ENCODE measurements at places on chromosomes 5 and 9. TPM values are rescaled to one million over a fixed set of nuclear protein-coding genes. Genes with fewer than 3 reads are reported as not detected.

- DNase-seq = no peak
Measured at GRCh38 chr9:121645853-121646807, 5.3 kb upstream of the DAB2IP start.

PCA3 gene
- not detected for total RNA-seq

DNA sequence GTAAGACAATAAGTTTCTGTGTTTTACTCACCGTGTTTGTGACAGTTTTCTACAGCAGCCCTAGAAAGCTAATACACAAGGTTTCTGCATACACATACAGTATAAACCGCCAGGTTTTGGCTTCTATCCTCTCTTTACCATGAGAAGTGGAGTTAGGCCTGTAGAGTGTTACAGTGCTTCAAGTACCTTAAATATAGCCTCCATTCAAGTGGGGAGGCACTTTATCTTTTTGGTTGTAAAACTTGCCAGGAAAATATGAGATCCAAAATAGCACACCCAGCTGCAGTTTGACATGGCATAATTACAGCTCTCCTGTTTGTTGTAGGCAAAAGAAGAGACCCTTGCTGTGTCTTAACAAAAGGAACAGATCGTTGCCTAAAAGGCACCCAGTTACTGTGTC lies 90.3 kb upstream of the PTPN3 start:
- DNase-seq = no peak

ARHGEF39 gene
- 1.1 TPM for total RNA-seq

DNA sequence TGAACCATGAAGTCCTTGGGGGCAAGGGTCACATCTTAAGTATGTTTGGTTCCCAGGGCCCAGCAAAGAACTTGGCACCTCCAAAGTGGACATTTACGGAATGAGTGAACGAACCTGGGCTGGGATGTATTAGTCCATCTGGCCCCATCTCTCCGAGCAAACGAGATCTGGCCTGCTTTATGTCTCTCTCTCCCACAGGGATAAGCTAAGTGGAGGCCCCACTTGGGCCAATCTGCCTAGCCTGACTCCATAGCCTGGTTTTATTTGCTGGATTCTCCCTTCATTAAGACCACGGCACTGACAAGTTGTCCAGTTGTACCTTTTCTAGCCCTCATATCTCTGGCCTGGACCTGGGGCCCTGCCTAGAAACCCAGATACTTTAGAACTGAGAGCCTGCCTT lies 2.1 kb downstream of the TTLL11 start:
- no peak for DNase-seq

GRCh38 chr9:79254900-79255650 lies 316.7 kb upstream of the TLE4 start:
- DNase-seq = no peak

- no peak for DNase-seq
Measured at GRCh38 chr9:99567436-99567835, 254.2 kb upstream of the NR4A3 start.

- DNase-seq = no peak
Measured at GRCh38 chr5:83711982-83712601, 8.6 kb downstream of the HAPLN1 start.

GRM6 gene
- not detected for total RNA-seq

DNA sequence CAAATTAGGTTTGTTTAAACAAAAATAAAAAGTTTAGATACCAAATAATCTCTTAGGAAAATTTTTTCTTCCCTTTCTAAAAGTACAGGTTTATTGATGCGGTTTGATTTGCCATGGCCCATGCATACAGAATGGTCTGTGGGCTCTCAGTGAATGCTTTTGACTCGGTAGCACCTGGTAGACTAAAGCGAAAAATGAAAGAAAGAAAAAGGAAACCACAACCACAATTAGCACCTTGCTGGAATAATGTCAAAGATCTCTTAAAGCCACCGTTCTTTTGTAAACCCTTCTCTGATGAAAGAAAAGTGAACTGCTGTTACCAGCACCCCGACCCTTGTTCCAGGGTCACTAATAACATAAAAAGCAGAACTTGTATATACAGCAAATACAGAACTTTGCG lies 157.9 kb downstream of the NFIB start:
- DNase-seq = no peak

DNA sequence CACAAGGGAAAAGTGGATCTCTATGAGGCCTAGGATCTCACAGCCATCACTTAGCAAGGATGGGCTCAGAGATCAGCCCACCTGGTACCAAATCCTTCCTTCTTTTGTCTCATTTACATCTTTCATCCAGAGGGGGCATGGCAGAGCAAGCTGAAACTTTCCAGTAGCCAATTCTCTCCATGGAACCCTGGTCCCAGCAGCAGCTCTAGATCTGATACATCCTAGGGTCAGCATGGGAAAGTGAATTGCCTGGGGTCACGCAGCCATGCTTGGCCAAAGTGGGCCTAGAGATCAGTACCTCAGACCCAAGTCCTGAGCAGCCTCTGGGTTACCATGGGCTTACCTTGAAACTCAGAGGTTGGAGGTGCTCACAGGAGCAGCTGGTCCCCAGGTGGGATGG lies 170.5 kb downstream of the GABBR2 start:
- DNase-seq = no peak

- DNase-seq = no peak
Measured at GRCh38 chr9:104980039-104980654, 52.2 kb upstream of the ABCA1 start.

OTULINL gene
- total RNA-seq = 4.6 TPM

SLC27A6 gene
- 0.55 TPM for total RNA-seq

GRCh38 chr9:137391411-137391754 lies 31.6 kb downstream of the EXD3 start:
- no peak for DNase-seq

- DNase-seq = no peak
Measured at GRCh38 chr5:39717176-39717897, 292.6 kb upstream of the DAB2 start.

STPG3 gene
- total RNA-seq = not detected

GRCh38 chr9:136626740-136627642 lies 35.7 kb upstream of the EGFL7 start:
- DNase-seq = no peak

- DNase-seq = no peak
Measured at GRCh38 chr5:151225071-151225470, 1.2 kb upstream of the CCDC69 start.

DNA sequence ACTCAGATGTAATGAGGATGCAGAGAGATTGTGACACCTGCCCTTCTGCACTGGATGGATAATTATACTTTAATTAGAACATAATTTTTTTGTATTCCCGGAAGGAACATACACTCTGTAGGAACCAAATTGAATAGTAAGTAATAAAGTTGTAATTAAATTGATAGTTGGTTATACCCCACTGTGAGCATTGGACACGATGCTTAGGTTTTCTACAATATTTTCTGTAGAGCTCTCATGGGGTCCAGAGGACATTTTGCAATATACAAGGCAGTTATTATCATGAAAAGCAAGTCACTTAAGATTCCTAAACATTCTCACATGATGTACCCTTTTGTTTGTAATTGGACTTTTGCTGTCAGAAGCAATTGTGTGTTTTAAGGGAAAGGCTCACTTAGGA lies 63.4 kb downstream of the DIRAS2 start:
- no peak for DNase-seq

DNA sequence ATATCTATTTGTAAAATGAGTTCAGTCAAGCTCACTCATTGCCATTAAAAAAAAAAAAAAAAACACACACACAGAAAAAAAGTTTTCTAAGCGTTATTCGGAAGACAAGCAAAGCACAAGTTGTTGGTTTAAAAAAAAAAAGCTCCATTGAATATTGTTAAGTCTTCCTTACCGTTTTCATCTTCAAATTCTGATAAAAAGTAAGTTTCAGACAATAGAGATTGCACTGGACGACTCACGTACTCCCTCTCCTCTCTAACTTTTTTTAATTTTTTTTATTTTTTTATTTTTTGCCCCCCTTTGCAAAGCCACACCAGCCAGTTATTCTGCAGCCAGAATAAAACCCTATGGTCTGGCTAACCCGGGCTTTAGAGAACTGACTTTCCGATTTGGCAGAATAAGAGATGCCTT lies 544 bp downstream of the ADAMTS6 start:
- no peak for DNase-seq

RNF180 gene
- total RNA-seq = 16.6 TPM

GRCh38 chr5:168097876-168098653 lies 193.4 kb upstream of the WWC1 start:
- DNase-seq = no peak

GRCh38 chr5:93722588-93722987 lies 18.8 kb downstream of the POU5F2 start:
- no peak for DNase-seq

AGXT2 gene
- total RNA-seq = not detected

DNA sequence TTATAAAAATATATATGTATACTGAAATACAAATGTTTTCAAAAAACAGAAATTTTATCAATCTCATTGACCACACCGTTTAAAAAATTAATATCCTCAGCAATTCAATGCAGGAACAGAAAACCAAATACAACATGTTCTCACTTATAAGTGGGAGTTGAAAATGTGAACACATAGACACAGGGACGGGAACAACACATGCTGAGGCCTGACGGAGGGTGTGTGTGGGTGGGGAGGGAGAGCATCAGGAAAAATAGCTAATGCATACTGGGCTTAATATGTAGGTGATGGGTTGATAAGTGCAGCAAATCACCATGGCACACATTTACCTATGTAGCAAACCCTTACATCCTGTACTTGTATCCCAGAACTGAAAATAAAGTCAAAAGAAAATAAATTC lies 409.5 kb downstream of the MLLT3 start:
- DNase-seq = no peak

- DNase-seq = no peak
Measured at GRCh38 chr9:133612051-133612450, 2.9 kb upstream of the FAM163B start.

FCN1 gene
- 1.4 TPM for total RNA-seq

DNA sequence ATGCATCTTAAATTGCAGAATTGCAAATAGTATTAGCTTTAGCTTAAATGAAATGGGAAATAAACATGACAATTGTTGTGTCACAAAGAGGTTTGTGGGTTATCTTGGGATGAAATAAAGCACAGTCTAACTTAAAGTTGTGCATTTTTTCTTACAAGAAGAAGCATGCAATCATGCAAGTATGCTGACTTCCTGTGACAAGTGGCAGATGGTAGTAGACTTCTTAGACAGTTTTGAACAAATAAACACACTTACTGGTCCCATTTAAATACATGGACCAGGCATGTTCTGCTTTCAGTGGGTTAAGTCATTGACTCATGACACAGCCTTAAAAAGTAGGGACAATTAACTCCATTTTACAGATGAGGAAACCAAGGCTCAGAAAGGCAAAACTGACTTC lies 15.9 kb upstream of the C5orf63 start:
- DNase-seq = no peak

DNA sequence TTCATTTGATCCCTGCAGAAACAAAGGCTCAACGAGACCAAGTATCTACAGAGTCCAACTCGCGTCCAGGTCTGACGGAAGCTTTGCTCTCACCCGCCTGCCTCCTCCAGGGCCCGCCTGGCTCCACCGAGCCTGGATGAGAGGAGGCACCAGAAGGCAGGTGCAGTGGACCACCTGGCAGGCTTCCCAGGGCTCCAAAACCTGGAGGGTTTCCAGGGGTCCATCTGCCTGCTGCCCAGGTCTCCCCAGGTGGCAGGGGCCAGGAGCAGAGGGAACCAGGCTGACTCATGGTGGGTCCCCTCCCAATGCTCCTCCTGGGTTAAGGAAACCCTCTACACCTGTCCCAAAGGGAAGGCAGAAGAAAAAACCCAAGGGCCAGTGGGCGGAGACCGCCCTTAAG lies 59.5 kb downstream of the VAV2 start:
- DNase-seq = no peak

- no peak for DNase-seq
Measured at GRCh38 chr5:114419067-114419388, 57.2 kb downstream of the KCNN2 start.

DNA sequence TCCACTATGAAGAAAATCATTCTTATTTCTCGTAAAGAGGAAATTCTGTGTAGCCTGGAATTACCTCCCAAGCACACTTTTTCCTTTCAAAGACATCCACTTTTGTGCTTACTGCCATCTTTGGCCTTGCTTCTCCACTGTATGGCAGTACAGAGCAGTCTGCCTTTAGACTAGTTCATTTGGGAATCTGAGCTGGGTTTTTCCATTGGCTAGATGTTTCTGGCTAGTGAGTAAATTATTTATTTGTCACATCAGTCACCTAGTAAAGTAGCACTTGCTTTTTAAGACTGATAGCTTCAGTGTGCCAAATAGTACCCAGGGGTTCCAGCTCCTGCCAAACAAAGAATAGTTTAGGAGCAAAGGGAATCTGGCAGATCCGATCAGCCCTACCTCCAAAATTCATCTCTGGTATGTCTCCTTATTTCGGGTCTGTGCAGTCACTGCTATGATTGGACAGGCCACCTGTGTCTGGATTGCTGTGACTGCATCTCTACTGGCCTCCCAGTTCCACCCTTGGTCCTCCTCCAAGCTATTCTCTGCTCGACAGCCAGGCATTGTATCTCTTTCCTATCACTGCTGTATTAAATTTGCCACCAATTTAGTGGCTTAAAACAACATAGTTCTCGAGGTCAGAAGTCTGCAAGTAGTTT lies 97.6 kb downstream of the NUDT12 start:
- no peak for DNase-seq

DNA sequence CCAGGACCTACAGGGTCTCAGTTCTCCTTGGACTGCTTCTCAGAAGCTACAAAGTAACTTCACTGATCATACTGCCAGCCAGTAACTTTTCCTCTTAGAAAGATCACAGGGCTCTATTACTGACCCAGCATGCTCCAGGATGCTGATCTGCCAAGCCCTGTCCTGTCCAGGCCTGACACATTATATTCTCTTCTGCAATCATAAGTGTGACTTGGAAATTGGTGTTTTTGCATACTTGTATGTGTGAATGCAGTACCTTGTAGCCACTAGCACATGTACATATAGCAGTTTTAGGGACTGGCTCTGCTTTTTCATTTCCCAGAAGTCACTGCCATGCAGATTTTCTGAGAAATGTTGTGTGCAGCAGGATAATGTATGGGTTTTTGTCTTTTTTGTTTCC lies 40.1 kb upstream of the CCNH start:
- no peak for DNase-seq

GRCh38 chr5:76941442-76941841 lies 11.4 kb upstream of the CRHBP start:
- DNase-seq = no peak

DNA sequence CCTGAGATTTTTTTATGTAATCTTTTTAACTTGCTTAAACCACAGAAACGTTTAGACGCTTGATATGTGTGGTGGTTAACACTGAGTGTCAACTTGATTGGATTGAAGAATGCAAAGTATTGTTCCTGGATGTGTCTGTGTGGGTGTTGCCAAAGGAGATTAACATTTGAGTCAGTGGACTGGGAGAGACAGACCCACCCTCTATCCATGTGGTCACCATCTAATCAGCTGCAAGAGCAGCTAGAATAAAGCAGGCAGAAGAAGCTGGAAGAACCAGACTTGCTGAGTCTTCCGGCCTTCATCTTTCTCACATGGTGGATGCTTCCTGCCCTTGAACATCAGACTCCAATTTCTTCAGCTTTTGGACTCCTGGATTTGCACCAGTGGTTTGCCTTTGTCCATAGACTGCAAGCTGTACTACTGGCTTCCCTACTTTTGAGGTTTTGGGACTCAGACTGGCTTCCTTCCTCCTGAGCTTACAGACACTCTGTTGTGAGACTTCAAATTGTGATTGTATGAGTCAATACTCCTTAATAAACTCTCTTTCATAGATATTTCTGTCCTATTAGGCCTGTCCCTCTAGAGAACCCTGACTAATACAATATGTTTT lies 816.0 kb upstream of the CDH9 start:
- DNase-seq = no peak

NXNL2 gene
- 0.54 TPM for total RNA-seq
